Natural killer cell (primary cell): ENCODE measurements at places on chromosomes 1 and 21.
A peak's percentile ranks its signal among the peaks of the same experiment; 100 is the strongest.

DNA sequence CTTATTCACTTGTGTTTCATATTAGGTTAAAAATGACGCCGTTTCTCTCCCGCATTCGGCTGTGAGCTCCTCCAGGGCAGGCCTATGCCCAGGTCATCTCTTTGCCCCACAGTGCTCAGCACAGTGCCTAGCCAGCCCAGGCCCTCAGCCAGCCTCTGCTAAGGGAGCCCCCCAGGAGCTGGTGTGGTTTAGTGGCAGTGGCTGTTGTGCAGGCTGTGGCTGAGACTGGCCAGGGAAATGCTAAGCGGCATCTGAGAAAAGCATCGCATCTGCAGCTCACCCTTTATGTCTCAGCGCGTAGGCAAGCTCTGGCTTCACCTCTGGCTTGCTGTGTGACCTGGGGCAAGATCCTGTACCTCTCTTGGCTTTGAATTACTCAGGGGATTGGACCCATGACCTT, 275.1 kb downstream of the TRABD2B start:
- DNase-seq = no peak

- no peak for DNase-seq
Observed at GRCh38 chr1:233406994-233407631, 79.6 kb downstream of the MAP3K21 start.

GRCh38 chr21:42330380-42331371, 15.5 kb upstream of the TFF3 start:
- DNase-seq = no peak

DNA sequence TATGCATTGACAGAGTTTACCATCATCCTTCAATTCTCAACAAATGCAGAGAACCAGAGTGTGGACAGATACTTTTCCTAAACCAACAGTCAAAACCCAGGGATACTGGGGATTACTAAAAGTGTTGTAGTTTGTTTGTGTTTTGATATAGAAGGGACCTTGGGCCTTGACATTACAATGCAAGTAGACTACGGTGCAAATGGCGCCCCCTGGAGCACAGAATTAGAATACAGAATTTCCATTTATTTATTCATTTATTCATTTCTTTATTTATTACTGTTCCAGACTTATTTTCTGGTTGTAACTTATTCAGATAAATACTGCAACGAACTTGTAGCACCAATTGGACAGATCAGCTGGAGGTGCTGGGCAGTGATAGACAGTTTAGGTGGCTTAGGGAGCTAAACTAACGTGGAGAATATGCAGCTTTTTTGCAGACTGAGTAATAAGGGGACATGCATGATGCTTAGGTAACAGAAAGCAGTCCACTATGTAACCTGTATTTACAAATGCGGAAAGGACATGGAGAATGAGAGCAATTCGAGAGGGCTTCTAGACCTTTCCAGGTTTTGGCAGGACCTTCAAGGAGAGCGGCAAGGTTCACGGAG, 42.6 kb downstream of the KIRREL1 start:
- DNase-seq = peak; percentile 33

DNA sequence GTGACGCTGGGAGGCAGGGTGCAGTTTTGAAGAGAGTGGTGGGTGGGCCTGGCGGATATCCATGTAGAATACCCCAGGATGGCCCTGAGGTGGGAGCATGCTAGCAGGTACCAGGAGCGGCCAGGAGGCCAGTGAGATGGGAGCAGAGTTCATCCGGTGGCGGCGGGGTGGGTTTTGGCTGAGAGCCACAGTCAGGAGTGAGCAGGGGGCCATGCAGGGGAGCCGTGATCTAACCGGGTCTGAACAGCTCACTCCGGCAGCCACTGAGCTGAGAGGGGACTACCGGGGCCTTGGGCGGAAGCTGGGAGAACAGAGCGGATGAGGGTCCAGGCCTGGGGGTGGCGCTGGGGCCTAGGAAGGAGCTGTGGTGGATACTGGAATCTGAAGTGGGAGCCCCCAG, 47.6 kb upstream of the LRP8 start:
- no peak for DNase-seq

- no peak for DNase-seq
Observed at GRCh38 chr1:47678464-47678980, 240.7 kb downstream of the FOXD2 start.

- DNase-seq = no peak
Observed at GRCh38 chr21:28133116-28133515, 859.6 kb downstream of the LTN1 start.

GRCh38 chr1:202343652-202344349, 2.1 kb upstream of the UBE2T start:
- DNase-seq = no peak

DNA sequence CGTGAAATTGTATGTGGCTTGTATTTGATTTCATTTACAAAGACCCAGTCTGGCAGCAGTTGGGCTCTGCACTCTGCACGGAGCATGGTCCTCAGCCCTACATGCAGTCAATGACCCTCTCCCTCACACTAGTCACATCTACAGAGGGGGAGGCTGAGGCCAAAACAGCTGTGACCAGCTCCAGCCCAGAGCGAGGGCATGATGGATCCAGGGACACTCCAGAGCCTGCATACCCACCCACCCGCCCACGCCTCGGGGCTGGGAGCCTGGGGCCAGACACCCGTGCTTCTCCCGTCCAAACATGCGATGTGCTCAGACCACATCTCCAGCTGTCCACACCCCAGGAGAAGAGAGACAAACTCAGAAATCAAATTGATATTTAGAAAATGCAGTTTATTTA, 14.0 kb upstream of the PRDM16 start:
- DNase-seq = no peak

DNA sequence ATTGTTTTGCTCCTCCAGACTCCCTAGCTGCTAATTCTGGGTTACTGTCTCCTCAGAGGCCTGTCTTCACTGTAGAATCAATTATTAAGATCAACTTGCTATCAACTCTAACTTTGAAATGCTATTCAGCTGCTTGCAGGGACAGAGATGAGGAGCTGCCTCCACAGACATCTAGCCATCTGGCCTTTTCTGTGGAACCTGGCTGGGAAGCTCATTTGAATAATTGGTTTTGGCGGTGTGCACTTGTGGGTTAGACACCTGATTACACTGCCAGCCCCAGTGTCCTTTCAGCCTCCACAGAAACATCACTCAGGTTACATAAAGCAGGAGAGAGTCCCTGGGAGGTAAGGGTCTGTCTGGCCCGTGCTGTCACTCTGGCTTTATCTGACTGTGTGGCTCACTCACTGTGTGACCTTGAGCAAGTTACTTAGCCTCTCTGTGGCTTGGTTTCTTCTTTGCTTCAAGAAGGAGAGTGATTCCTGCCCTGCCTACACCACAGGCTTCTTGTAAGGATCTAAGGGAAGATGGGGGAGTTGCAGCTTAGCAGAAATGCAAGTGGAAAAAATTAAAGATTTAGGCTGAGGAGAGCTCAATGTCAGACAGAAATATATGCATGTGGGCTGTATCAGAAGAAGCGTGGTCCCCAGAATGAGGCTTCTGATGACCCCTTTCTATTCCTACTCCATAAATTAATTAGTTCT, 131.6 kb downstream of the BEND5 start:
- DNase-seq = no peak

GRCh38 chr21:38619992-38620479, 121.8 kb upstream of the ERG start:
- DNase-seq = no peak

- DNase-seq = peak; percentile 74
Observed at GRCh38 chr1:42957880-42958487, 684 bp downstream of the SLC2A1 start.

GRCh38 chr1:201332616-201333335, 44.7 kb downstream of the TNNT2 start:
- DNase-seq = no peak

DNA sequence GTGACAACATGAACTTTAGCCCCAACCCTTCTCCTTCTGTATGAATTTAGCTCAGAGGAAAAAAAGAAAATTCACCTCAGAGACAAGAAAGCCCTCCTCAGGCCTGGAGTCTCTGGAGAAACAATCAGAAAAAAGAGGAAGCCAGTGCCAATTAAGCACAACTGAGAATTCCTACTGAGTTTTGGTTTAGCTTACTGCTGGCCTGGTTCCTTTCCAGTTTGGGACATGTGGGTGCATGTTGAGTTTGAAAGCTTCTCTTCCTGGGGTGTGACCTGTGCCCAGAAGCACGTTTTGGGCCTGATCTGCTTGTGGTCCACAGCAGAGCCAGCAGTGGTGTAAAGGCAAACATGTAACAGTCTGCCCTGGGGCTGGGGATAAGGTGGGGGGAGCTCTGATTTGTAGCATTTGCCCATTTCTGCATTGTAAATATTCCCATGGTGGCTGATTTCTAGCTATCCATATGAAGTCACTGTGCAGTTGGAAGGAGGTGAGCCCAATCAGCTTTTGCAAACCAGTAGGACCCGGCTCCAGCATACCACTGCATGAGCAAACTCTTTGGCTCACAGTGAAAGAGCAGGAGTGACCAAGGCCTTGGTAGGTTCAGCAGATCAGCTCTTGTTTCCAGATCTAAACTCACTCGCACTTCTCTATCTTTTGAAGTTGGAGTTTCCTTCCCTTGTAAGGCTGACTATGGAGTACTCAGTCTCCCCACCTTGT, 4.7 kb upstream of the THEM5 start:
- no peak for DNase-seq

GRCh38 chr1:169149555-169150286, 43.2 kb downstream of the ATP1B1 start:
- DNase-seq = no peak

GRCh38 chr1:150282558-150282958, 204 bp downstream of the CIART start:
- DNase-seq = no peak

- no peak for DNase-seq
Observed at GRCh38 chr1:7670334-7671145, 100.6 kb upstream of the VAMP3 start.

GRCh38 chr1:15692121-15692682, 8.1 kb downstream of the PLEKHM2 start:
- no peak for DNase-seq

GRCh38 chr21:14116080-14116481, 94.7 kb downstream of the LIPI start:
- no peak for DNase-seq

DNA sequence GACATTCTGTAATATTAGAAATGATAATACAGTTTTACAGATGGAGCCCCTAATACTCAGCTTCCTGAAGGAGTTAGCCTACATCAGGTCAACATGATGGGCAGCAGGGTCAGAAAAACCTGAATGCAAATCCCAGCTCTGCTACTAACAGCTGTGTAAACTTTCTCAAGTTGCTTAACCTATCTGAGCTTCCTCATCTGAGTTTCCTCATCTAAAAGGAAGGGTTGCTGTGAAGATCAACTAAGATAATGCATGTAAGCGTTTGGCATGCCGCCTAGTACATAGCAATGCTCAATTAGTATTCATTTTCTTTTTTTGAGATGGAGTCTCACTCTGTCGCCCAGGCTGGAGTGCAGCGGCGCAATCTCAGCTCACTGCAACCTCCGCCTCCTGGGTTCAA, 18.4 kb upstream of the DESI2 start:
- DNase-seq = no peak

DNA sequence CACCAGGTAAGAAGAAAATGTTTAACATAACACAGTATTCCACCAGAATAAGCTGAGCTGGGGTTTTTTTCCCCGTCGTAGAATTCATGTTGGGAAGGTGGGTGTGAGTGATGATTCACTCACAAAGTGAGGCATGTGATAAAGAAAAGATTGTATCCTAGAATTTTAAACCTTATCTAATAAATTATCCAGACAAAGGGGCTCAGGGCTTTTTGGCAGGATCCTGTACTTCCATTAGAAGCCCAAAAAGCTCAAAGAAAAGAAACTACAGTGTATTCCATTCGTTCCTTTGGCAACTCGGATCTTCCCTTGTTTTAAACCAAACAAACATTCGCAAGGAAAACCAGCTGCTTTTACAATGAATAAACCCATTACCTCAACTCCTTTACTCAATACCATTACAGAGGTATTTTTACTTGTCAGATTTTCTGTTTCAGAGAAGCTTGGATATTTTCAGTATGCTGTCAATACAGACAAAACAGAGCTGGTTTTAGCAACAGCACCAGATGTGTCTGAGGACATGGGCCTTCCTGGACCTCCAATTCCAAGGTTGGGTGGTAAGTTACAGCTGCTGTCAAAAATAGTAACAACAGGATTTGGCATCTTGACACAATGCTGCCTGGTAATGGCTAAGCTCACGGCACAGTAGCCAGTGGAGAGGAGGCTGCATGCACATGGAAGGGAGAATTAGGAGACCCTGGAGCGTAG, 159.9 kb upstream of the RUNX1 start:
- no peak for DNase-seq

DNA sequence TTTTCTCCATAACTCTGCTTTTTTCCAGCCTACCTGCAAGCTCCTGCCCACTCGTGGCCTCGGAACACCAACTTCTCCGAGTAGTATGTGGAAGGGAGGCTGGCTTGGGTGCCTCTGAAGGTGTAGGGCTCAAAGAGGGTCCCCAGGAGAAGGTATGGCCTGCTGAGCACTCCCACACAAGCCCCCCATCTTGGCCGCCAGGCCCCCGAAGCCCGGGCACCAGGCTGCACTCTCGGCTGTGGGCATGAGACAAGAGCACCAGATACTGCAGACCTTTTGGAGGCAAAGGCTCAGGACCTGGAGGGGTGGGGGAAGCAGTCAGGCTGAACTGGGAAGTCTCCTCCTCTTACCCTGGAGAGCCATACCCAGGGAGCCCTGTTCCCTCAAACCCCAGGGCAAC, 1.7 kb downstream of the ZNF692 start:
- no peak for DNase-seq

DNA sequence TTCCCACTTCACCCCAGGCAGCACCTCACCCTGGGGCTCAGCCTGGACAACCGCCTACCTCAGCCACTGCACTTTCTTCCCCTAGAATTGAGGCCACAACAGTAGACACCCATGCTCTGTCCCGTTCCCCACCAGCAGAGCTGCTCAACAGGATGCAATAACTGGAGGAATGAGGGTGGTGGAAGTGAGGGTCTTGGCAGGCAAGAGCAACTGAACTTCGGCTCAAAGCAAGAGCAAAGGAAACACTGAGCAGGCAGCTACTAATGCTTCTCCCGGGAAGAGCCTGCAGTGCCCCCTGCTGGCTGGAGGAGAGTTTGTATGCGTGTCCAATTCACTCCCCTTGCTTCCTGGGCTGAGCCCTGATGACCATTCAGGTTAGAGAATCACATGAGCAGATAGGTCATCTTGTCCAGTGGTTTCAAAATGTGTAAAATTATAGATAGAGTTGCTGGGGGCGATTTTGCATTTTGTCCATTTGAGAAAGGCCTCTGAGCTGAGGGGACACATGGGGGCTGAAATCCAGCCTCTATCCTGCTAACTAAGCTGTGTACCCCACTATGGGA, 13.9 kb downstream of the NT5C1A start:
- peak; percentile 81 for DNase-seq

- no peak for DNase-seq
Observed at GRCh38 chr1:162161916-162162550, 92.5 kb downstream of the NOS1AP start.

DNA sequence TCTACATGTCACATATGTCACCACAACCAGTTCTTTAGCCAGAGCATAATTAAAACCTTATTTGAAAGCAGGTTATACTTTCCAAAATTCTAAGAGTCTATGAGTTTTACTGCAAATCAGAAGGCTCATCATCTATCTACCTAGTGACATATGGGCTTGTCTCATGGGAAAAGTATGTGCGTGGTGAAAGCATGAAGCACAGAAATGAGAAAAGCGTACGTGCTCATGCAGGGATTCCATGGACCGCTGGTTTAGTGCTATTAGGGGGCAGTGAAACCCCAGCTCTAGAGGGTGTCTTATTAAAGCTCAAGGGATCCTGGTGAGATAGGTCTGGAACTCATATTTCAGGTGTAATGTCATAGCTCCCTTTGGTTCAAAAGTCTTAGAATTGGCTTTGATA, 50.2 kb downstream of the FAM163A start:
- DNase-seq = no peak
